Activated T-cell treated with anti-CD3 and anti-CD28 coated beads for 48 hours (primary cell): ENCODE measurements at places on chromosomes 1 and 21.

- no peak for DNase-seq
Measured at GRCh38 chr1:166937962-166938361, 37.4 kb downstream of the ILDR2 start.

DNA sequence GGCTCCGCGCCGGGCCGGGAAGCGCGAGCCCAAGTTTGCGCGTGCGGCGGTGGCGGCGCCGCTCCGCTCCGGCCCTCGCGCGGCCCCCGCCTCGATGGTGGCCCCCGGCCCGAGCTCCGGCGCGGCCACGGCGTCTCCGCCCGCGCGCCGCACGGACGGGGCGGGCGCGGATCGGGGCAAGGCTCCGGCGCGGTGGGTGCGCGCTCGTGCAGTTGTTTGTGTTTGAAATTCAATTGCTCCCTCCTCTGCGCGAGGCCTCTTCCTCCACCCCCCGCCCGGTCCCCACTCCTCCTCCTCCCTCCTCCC is at the start of gene HDGF:
Gene HDGF, minus strand, starts transcription at position 225 of the 306 bp plus-strand sequence. CDS start 246 bp downstream, outside the sequence.
- DNase-seq: no peak

DNA sequence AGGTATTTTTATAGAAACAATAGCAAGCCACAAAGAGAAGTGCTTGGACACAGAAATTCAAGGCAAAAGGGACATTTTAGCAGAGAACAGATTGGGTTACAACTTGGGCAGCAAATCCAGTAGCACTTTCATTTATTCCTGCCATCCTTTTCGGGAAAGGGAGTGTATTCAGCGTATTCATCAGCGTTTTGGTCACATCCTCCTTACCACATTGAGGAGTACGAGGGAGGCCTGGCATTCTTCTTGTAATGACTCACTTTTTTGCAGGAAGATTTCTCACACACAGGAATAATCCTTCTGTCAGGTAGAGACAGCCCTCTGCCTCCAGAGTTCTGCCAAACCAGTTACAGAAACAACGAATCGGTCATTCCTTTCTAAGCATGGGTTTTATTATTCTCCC is 18.1 kb upstream of the FAM78B start:
- no peak for DNase-seq

GRCh38 chr1:211830055-211830327 is 572 bp downstream of the LPGAT1 start:
- DNase-seq: peak; percentile 13

DNA sequence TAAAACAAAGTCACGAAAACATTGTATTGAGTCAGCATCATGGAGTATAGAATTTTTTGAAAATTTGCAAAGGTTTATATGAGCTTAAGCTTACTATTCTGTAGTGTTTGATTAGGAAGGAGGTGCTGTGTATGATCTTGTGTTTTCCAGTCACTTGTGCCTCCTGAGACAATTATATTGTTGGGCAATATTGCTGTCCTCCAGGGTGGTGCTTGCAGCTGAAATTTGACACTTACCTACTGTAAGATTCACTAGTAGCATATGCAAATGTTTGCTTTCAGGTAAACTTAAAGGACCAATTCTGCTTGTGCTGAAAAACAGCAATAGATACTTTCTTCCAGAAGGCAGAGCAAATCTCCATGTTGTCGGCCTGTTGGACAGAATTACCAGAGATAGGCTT is 268.0 kb downstream of the TGFB2 start:
- DNase-seq: no peak
